ENCODE measurements at places on chromosomes 1 and 21. TPM values are rescaled to one million over a fixed set of nuclear protein-coding genes. Genes with fewer than 3 reads are reported as not detected.

The TPR gene
- total RNA-seq = 40.5 TPM

The BSND gene
- total RNA-seq = not detected

The SLC22A15 gene
- 2.6 TPM for total RNA-seq

The TAS1R1 gene
- total RNA-seq = not detected

The CCDC17 gene
- not detected for total RNA-seq

The CLDN19 gene
- total RNA-seq = 1.2 TPM

The WDTC1 gene
- total RNA-seq = 24.7 TPM

The ARHGAP29 gene
- 131 TPM for total RNA-seq

The FNDC10 gene
- 2.6 TPM for total RNA-seq

The PPFIA4 gene
- 11.6 TPM for total RNA-seq

The ACTN2 gene
- total RNA-seq = 0.52 TPM
